ENCODE measurements at places on chromosomes 2 and 18.

DNA sequence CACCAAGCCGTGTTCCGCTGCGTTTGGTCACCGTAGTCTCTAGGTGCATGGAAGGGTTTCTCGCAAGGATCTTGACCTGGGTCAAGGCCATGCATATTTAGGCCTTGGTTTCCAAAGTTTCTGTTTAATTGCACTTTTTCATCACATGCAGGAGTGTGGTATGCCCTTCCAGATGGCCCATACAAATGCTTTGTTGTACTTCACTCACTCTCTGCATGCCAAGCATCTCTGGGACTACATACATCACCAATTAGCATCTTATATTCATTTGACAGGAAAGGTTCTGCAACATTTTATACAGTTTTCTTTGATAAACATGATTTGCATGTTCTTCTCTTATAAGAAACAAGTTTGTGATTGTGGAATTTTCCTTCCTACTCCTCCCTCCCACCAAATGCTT is 132.8 kb upstream of the KLHL14 start:
- no peak for DNase-seq

DNA sequence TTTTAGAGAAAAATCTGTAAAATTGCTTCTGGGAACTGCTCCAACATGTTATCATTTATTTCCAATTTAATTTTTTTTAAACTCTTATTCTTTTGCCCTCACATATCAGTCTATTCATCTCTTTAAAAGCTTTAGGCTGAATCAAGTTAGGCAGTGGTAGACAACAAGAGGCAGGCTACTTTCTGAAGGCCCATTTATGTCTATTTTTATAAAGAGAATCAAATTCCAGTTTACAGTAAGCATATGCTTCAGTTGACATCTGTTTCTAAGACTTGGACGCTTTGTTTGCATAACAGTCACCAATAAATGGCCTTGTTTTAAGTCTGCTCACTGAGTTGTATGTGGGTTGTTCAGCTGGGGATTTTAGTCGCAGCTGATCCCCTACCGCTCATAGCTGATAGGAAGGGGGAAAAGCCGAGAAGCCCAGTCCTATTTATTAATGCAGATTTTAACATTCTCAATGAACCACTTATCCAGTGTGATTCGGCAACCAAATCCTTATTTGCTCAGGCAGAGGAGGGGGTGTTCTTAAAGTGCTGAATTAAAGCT is 260.4 kb upstream of the SIX3 start:
- DNase-seq, result peak; percentile 8

DNA sequence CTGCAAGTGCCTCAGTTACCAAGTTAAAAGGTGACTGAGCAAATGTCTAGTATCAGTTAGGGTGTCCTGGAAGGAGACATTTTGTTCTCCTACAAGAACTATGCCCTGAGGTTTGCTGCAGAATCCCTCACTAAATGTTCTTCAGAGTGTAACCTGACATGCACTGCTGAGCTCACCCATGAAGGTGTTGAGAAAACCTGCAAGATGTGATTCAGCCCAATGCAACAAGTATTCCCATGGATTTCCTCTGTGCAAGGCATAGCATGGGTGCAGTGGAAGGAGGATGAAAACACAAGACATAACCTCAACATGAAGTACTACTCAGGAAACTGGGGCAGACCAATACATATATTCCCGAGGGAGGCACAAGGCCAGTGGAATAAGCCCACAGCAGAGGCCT is 15.4 kb upstream of the UGT1A8 start:
- DNase-seq, result no peak

DNA sequence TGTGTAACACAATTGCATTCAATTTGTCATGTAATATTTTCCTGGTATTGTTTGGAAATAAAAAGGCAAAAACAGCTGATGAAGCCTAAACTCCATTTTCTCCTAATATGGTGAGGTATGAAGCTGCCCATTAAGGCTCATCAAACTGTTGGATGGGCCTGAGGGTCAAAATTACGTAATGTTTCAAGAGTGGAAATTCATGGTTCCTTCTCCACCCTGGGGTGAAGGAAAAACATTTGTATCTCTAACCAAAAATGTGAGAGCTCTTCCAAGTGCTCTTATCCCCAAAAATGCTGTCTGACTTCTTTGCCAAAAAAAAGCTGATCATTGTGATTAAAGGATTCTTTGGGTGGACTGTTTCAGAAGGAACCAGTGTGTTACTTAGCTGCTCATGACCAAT is 91.8 kb downstream of the ARHGAP28 start:
- DNase-seq, result no peak

All from adipocyte (in vitro differentiated cells).